ENCODE measurements at places on chromosomes 11 and 22.

DNA sequence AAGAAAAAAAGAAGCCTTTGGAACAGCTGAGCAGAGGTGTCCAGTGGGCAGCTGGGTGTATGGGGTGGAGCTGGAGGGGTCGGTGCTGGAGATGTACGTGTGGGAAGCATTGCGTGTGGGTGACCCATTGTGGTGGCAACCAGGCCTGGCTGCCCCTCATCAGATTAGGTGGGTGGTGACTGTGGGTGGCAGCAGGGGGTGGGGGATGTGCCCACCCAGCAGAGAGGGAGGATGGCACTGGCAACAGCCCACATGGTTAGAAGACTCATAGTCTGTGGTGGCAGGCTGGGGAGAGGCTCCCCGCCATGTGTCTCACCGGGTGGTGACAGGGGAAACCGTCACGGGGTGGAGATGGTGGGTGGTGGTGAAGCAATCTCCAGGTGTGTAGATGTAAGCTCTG lies 27.6 kb downstream of the TP53I11 start:
- no peak for DNase-seq

GRCh38 chr22:22105364-22105763 lies 122.8 kb upstream of the TOP3B start:
- no peak for DNase-seq

GRCh38 chr11:118045191-118045590 lies 31.7 kb upstream of the TMPRSS4 start:
- DNase-seq = no peak

DNA sequence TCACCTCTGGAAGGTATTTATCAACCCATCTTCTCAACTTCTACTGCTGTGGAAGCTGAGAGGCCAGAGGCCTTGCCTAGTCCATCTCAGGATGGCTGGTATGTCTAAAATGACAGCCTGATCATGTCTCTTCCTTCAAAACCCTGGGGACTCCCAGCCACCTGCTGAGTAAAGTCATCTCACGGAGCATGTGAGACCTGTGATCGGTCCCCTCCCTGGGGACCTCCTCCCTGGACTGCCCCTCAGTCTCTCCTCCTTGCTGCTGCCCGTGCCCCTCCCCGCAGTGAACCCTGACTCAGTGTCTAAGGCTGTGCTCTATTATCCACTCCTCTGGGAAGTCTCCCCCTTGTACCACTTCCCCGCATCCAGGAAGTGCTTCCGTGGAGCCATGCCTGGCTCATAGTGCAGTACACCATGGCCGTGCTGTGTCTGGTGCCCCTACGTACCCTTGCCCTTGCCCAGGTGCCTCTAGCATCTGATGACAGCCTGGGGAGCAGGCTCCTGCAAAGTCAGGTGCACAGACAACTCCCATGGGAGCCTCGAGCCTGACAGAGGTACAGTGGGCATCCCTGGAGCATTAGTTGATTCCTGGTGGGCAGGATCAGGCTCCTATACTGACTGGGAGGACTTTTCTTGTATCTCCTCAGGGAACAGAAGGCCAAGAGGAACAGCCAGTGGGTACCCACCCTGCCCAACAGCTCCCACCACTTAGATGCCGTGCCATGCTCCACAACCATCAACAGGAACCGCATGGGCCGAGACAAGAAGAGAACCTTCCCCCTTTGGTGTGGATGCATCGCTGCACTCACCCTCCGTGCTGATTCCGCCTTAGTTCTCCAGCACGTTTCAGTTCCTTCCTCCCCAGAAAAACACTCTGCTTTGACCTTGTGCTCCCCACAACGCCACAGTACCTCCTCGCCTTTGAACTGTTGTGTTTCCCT lies 13.8 kb downstream of the SMARCB1 start:
- no peak for DNase-seq

DNA sequence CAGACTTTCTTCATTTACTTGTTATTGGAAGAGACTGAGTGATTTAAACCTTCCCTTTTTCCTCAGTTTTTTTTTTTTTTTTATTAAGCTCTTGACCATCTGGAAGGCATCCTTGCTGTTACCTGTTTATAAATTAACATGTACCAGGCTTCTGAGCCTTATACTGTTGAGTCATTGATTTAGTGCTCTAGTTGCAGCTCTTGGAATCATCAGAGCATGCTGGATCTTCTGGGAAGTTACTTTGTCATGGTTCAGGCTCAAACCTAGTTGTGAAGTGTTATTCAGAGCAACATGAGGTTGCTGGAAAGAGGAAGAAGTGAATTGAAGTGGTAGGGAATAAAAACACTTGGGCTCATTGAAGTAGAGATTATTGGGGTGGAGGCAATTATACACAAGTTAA lies 6.3 kb downstream of the ZDHHC5 start:
- no peak for DNase-seq

DNA sequence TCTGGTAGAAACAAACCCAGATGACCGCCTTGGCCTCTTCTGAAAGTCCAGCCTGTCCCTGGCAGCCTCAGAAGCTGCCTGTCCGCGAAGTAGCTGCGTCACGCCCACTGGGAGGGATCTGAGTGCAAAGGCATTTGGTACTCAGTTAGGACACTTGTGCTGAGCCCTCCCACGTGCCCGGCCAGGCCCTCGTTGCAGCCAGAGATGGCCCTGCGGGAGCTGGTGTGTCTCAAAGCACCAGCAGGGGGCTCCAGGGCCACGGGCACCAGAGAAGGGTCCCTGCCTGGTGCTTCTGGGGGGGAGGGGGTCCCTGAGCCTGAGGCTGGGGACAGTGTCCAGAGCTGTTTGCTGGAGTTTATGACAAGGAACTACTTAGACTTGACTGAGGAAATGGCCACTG lies 5.8 kb downstream of the SELENOO start:
- no peak for DNase-seq

- DNase-seq = peak; percentile 87
Observed at GRCh38 chr11:63023841-63024648, 8.4 kb upstream of the SLC22A8 start.

DNA sequence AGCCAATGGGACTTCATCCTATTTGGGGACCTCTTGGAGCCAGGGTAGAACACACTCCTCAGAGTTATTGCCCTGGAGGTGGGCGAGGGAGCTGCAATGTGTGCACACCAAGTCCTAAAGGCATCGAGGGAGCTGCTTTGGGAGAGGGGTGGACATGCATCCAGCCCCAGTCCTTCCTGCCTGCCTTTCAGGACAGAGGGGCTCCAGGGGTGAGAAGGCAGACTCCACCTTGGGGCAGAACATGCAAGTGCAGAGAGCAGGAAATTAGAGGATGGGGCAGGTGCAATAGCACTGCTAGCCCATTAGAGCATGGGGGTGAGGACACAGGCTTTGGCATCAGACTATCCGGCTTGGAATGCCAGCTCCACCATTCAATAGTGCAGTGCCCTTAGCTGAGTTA lies 288.5 kb downstream of the OPCML start:
- no peak for DNase-seq

GRCh38 chr22:33049119-33049729 lies 9.0 kb downstream of the SYN3 start:
- peak; percentile 16 for DNase-seq

GRCh38 chr22:37345863-37346504 lies 63.7 kb downstream of the CYTH4 start:
- no peak for DNase-seq

GRCh38 chr11:94302776-94303175 lies 1.6 kb upstream of the IZUMO1R start:
- DNase-seq = no peak

DNA sequence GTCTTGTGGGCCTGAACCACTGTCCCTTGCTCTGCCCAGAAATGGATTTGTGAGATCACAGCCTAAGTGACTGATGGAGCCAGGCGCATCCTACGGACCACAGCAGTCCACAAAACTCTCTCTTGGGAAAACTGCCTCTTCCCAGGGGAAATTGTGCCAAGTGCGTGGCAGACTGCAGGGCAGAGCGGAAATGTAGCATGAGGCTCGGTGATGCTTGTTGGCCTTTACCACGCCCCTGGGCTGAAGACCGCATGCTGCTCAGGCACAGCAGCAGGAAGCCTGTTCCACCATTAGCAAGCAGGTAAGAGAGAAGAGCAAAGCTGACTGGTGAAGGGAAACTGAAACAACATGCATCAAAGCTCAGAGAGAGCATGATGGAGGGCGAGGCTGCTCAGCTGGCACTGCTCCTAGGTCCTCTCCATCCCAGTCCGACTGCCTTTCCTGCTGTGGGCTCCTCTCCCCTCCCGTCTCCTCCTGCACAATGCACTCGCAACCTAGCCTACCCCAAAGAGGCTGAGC lies 26.5 kb upstream of the SCARF2 start:
- DNase-seq = peak; percentile 26

DNA sequence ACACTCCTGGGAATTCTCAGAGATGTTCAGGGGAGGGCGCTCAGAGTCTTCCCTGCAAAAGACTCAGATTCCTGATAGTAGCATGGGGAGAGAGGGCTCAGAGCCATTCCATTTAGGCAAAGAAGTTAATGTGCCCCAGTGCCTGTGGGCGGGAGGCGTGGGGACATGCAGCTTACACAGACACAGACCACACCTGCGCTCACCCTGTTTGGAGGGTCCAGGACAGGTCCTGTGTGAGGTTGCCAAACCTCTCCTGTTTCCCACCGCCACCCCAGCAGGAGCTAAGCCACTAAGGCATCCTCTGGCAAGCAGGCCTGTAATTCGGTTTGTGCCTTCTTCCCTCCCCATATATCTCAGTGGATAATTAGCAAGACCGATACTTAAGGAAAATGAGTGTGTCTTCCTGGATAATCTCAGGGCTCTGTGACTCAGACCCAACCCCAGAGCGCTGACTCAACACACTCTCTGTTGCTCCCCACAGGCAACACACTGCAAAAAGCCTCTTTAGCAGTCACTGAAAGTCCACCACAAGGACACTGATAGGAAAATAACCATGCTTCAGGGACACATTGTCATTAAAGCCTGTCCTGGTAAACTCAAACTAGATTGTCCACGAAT lies 118.9 kb upstream of the LMO1 start:
- no peak for DNase-seq

DNA sequence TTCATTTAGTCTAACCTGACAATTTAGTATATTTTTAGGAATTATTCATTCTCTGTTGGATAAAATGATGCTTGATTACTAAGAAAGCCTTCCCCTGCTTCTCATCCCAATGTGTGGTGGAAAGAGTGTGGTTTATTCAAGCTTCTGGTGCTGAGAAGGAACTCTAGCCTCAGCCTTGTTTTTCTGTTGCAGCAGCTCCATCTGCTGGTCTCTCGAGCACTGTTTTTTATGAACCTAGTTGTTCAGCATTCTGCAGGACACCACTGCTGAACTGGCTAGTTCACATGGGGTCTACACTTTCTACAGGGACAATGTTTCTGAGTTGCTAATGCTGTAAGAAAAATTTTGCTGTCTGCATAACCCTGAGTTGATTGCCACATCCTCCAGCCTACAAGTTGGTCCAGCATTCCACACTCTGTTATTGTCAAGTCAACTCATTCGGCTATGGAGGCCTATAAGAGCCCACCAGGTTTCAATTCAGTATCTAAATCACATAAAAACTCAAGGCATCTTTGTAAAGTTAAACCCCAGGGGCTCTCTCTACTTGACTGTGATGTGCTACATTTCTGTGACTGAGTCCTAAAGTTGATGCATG lies 14.3 kb downstream of the OR2AG2 start:
- DNase-seq = peak; percentile 8

DNA sequence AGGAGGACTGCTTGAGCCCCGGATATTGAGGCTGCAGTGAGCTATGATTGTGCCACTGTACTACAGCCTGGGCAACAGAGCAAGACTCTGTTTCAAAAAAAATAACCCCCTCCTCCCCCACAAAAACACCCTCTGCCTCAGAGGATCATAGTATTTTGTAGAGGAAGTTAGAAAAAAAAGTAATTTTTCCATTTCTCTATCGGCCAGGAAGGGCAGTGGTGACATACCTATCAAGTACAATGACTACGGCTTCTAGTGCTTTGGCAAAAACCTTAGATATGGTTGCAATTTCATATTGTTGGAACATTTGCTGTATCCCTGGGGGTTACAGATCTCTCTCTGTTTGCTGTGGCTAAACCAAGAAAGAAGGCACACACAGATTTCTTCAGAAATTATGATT lies 28.9 kb downstream of the C2CD3 start:
- DNase-seq = no peak

All from activated CD4-positive, alpha-beta T cell treated with anti-CD3 and anti-CD28 coated beads, Interleukin-2, amount 50 U/mL, for 24 hours (primary cell).